ENCODE measurements at places on chromosomes 7 and 10.

DNA sequence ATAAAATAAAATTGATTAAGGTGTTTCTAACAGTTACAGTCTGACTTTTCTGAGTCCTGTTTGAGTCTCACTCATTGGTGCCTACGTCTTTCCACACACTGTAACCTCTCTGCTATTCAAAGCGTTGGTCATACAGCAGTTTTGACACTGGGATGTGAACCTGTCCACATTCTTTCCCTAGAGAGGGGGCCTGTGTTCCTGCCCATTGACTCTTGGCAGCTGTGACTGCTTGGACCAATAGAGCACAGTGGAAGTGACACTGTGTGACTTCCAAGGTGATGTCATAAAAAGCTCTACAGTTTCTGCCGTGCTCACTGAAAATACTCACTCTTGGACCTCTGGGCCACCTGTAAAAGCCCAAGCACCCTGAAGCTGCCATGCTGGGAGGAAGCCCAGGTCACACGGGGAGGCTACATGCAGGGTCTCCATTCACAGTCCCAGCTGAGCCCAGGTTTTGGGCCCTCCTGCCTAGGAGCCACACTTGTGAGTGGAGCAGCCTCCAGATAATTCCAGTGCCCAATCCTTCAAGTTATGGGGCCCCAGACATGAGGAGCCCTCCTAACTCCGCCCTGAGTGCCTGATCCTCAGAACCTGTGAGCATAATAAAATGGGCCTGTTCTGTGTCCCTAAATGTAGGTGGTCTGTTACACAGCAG is 704 bp upstream of the ANTXRL start:
- no peak for DNase-seq

DNA sequence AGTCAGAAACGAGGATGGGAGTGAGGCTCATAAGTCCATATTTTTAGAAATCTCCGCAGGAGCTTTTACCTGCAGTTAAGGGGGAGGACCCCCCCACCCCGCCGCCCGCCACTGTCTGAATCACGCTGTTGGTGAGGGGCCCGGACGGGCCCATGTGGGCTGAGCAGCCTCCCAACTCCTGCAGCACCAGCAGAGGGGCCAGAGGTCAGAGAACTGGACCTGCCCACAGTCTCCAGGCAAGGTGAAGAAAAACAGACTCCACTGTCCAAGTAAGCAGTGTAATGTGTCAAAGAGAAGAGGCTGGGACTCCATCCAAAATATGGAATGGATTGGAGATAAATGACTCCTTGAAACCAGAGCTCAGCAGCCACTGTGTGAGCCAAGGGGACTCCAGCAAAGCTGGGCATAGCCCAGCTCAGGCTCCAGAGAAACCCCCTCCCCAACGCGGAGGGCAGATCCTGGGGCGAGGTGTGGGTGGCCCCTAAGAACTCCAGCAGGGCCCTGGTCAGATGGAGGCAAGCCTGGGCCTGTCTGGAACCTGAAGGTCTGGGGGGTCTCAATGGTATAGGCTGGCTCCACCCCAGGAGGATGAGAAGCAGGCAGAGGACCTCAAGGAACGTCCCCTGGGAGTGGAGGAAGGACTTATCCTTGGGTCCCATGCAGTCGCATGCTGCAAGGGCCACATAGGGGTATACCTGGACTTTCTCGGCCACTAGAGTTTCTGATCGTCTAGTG is 128.5 kb upstream of the TNS3 start:
- DNase-seq = no peak

DNA sequence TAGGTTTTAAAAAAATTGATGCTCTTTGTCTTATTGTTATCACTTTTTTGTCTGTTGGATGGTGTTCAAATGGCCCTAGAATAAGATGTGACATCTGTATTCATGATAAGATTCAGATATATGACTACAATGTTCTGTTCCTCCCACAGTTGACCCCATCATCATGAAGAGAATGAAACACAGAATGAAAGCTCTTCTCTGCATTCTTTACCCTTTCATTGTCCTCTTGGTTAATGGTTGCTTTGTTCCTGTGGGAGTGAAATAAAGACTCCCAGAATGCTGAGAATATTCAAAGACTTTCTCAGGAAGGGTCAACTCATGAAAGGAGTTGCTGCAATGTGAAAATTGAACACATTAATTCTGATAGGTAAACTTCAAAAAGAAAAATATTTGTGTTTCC is 1015.8 kb downstream of the SORCS3 start:
- no peak for DNase-seq

DNA sequence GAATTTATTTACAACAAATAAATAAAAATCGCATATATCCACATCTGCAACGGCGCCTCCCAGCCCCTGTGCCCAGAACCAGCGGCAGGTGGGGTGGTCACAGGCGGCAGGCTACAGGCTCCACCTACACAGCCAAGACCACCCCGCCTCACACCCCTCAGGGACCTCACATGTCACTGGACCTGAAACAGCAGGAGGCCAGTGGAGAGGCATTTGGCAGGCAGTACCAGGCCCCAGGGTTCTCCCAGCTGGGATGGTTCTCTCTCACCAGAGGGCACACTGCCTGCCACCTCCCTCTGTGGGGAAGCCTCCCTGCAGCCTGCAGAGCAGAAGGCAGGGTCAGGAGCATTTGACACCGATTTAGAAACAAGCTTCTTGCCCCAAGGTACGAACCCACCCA is 81.5 kb downstream of the MAD1L1 start:
- no peak for DNase-seq

GRCh38 chr10:69413221-69413865 is 3.4 kb downstream of the TACR2 start:
- DNase-seq = peak; percentile 18

GRCh38 chr10:101779544-101780186 is 3.6 kb downstream of the NPM3 start:
- peak; percentile 38 for DNase-seq

DNA sequence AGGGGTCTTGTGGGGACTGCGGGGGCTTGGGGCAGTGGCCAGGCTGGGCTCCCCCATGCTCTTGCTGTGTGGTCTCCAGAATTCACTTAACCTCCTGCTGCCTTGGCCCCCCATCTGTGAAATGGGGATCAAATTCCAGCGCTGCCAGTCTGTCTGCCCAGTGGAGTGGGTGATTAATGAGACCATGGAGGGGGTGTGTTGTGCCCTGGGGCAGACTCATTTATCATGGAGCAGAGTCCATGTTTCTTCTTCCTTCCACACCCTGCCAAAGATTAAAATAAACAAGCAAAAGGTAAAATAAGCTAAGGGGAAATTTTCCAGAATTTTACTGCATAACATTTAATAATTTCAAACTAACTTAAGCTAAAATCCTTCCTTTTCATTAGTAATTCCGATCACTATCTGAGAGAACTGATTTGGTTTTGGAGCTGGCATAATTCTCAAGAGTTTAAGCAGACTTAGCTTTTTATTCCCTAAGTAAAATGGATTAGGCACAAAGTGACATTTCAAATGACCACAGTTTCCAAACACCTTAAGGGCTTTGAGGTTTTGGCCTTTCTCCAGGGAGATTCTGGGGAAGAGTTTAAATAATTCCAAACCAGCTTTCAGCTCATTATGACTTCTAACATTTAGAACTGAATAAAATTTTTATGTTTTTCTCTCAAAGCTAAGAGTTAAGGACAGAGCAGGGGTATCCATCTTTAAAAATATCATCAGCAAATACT is 211.9 kb downstream of the CXCL12 start:
- no peak for DNase-seq

DNA sequence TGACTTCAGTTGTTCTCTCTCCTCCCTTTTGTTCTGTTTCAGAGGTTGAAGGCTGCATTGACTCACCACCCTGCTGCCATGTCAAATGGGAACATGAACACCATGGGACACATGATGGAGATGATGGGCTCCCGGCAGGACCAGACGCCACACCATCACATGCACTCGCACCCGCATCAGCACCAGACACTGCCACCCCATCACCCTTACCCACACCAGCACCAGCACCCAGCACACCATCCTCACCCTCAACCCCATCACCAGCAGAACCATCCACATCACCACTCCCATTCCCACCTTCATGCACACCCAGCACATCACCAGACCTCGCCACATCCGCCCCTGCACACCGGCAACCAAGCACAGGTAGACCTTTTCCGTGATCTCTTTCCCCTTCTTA is 154.0 kb downstream of the TRIL start:
- DNase-seq = no peak

GRCh38 chr10:102101152-102101551 is 19.0 kb downstream of the LDB1 start:
- DNase-seq = no peak

- no peak for DNase-seq
Observed at GRCh38 chr10:106987362-106987761, 177.1 kb downstream of the SORCS1 start.

DNA sequence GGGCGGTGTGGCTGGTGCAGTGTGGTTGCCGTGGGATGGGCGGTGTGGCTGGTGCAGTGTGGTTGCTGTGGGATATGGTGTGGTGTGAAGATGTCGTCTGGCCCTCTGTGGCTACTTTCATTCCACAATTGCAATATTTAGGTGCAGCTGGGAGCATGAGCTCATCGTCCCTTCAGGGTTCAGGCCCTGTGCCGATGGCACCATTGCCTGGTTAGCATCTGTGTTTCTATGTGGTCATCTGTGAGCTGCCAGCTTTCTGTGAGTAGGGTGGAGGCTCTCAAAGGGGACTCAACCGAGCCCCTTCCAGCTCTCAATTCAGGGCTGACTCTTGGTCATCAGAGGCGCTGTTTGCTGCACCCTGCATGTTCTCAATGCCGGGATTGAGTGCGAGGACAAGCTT is 3.6 kb downstream of the ADGRA1 start:
- DNase-seq = no peak

DNA sequence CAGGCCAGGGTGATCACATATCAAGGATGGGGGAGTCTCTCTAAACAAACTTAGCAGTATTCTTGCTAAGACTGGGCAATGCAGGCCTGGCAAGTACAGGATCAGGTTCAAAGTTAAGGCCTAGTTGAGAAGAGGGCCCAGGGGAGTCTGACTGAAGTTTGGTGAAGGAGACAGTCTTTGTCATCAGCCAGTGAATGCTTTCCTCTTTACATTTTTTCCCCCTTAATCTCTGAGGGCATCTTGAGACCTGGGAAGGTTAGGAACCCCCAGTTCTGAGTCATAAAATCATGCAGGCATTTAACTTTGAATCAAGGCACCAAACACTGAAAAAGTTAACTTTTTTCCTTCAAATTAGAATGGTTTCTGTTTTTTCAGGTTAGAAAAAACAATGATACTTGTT is 311.5 kb downstream of the REEP3 start:
- DNase-seq = no peak

DNA sequence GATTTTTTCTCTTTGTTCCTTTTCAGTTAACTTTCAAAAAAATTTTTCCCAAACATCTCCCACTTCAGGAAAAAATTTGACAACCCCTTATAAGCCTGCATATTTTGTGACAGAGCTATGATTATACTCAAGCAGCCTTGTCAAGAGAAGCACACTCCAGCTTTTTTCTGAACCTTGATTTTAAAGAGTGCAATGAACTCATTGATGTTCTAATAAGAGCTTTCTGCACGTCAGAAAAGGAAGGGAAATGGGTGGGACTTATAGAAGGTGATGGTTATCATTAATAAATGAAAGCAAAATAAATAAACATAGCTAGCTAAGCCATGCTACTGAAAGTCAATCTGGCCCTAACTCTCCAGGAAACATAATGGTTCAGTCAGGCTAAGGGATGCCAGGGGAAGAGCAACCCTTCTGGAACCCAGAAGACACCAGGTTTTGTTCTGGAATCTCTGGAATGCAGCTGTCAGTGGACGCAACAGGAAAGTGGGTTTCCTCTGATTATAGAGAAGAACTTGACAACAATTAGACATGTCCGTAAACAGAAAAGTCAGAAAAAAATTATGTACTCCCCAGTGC is 76.1 kb downstream of the NHLRC2 start:
- no peak for DNase-seq

- no peak for DNase-seq
Observed at GRCh38 chr7:151630358-151630757, 110.7 kb upstream of the RHEB start.

GRCh38 chr7:15778191-15778590 is 91.7 kb upstream of the MEOX2 start:
- no peak for DNase-seq

DNA sequence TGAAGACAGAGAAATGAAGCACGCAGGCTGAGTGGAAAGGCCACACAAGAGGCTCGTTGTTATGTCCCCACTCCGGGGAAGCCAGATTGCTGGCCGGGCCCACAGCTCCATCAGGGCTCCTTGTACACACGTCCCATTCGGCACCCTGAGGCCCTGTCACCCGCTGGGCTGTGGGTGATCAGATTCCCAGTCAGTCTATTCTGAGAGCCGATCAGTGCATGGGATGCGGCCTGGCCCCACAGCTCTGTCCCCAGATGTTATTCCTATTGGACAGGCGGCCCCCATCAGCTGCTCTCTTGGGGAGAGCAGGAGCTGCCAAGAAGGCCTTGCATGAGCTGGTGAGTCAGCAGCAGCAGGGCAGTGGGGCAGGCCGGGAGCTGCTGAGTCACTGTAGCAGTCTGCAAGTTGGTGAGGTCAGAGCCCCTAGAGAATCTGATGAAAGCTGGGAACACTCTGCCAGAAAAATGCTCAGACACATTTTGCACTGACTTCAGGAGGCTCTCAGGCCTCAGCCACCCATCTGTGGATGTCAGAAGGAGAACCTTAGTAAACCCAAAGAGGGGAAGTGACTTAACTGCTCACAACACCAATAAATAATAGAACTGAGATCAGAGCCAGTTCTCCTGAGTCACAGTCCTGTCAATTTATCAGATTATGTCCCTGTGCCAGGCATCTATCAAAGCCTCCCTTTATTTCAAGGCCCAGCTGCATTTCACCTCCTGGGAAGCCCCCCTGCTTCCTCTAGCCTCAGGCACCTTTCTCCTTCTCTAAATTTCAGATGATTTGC is 9.4 kb upstream of the PSAP start:
- DNase-seq = no peak

DNA sequence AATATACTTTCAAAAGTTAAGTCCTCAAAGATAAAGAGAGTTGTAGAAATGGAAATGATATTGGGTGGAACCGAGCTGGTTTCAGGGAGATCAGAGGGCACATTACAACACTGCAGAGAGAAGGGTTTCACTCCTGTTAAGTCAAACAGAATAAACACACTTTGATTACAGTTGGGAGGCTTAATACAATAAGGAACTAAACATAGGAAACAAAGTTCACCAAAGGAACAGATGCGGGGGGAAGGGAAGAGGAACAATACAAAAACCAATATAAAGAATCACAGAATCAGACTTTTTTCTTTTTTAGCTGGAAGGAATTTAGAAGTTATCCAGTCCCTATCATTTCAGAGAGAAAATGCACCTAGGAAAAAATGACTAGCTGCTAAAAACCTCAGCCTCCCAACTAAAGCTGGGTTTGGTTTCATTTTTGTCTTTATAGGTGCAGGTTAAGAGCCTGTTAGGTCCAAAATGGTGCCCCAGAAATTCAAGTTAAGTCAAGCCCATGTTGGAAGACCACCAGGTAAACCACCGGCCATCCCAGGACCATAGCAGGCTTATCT is 81.9 kb downstream of the DNMBP start:
- no peak for DNase-seq

- DNase-seq = no peak
Observed at GRCh38 chr7:105916603-105917002, 40.2 kb upstream of the ATXN7L1 start.

DNA sequence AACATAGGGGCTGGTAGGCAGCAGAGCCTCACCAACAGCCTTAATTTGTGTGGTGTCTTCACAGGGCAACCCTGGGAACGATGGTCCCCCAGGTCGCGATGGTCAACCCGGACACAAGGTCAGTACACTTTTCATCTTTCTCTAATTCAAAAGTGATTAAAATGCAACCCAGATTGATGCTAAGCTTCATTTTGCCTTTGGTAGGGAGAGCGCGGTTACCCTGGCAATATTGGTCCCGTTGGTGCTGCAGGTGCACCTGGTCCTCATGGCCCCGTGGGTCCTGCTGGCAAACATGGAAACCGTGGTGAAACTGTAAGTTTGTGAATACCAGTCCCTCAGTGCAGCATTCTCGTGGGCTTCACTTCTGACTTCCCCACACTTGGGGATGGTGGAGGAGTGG is 30.9 kb downstream of the COL1A2 start:
- no peak for DNase-seq
